Putamen (tissue), 1 donor: ENCODE measurements at places on chromosomes 3 and 15.

GRCh38 chr3:172040981-172041963 is 1.9 kb downstream of the FNDC3B start:
- no peak for DNase-seq

DNA sequence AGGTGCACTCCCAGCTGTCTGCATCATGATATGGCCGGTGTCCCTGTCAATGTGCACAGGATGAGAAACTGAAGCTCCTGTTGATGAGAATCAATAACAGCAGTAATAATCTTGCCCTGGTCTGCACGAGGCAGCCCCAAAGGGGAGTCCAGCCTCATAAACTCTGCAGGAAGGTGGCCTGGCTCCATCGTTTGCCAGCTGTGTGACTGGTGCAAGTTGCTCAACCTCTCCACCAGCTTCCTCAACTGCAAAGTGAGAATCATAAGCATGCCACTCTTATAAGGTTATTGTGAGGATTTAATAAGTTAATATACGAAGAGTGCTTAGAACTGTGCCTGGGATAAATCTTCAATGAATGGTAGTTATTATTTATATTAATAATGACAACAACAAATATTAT is 203.4 kb upstream of the HES1 start:
- DNase-seq: no peak

- no peak for DNase-seq
Observed at GRCh38 chr3:183434992-183435391, 6.6 kb upstream of the MCF2L2 start.

GRCh38 chr3:71245971-71246880 is 337.3 kb downstream of the FOXP1 start:
- DNase-seq: no peak

DNA sequence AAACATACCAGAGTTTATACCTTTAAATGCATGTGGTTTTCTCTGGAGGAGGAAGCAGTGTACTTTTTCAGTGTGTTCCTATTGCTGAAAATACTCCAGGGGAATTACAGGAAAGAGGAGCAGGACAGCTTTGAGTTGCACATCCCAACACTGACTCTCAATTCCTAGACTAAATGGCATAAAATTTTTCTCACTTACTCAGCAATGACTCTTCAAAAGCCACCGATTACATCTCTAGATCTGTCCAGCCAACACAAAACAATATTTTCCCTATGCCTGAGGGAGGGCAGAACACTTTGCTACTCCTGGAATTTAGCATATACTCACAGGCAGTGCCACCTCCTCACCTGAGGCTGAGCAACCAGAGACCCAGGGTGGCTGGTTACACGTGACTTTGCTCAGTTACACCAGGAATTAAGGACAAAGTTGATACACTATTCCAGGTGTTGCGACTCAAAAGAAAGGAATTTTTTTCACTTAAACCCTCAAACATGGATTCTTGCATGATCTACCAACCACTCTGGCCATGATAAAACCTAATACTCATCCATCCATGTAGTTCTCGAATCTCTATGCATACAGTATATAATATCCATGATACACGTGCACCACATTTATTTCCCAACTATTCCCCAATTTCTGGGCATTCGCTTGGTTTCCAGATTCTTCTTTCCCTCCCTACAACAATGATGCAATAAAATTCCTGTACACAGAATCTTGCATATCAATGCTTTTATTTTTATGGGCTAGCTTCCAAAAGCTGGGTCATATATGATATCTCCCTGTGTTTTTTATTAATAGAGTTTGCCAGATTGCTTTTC is 194.6 kb downstream of the THRB start:
- no peak for DNase-seq
